ENCODE measurements at places on chromosomes 16 and 17.

DNA sequence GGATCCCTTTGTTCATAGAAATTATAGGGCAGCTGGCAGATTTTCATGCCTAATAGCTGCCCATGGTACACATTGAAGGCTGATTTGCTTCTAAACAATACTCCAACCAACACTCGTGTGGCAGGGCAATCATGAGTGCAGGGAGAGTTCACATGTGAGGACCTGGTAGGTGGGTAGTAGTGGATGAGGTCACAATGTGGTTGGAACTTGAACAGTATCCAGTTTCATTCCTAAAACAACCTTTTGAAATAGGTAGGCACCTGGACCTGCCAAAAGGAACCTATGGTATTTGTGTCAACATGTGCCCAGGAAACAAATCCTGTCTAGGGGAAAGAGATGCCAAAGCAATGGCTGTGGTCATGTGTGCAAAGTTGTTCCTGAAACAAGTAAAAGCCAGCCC lies 32.8 kb downstream of the CCL4 start:
- DNase-seq, result no peak

GRCh38 chr17:37691807-37692206 lies 48.6 kb upstream of the DDX52 start:
- DNase-seq, result no peak

DNA sequence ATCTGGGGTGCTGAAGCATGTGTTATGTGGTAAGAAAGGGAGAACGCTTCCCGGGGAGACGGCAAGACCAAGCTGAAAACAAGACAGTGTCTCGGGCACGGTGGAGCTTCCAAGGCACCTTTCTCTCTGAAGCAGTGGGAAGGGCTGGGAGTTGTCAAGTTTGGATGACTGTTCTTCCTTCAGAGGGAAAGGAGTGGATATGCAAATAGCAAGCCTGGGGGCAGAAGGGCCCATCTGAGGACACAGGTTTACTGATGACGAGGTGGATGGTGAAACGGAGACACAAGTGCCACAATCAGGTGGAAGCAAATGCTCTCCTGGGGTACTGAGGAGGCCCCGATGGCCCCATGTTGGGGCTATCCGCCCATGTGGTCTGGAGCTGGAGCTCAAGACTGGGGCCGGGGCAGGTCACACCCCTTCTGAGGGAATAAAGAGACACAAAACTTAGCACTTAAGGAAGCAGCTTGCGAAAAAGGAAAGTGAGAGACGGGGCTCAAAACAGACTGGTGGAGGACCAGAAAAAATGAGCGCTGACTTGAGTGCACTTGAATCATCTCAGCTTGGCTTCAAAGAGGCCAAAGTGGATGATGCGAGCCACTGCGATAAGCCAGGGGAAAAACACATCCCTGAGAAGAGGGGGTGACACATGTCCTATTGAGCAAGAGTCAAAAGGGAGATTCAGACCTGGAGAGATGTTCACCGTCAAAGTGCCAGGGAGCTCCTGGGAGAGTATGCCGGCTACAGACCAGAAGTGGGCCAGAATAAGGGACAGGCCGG lies 34.8 kb upstream of the MTSS2 start:
- DNase-seq, result no peak

GRCh38 chr16:17374668-17375255 lies 96.0 kb downstream of the XYLT1 start:
- no peak for DNase-seq

GRCh38 chr17:82917699-82918345 lies 78.0 kb upstream of the ZNF750 start:
- DNase-seq, result no peak

GRCh38 chr17:61007980-61008379 lies 330.3 kb downstream of the BCAS3 start:
- DNase-seq, result no peak

DNA sequence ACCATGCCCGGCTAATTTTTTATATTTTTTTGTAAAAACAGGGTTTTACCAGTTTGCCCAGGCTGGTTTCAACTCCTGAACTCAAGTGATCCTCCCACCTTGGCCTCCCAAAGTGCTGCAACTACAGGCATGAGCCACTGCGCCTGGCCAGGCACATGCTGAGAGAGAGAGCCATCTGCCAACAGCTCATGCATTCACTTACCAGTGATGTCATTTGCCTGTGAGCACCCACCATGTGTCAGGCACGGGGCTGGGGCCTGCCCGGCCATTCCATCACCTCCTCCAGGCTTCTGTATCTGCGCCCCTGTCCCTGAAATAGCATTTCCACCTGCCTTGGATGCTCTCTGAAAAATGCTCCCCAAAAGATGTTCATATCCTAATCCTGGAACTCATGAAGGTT lies 43.6 kb upstream of the PEMT start:
- DNase-seq, result no peak

GRCh38 chr16:68737046-68737729 lies at the start of gene CDH1:
Gene CDH1, plus strand, starts transcription at chr16:68737292. Its CDS starts 124 bp downstream, at chr16:68737416.
- DNase-seq, result no peak
